ENCODE measurements at places on chromosomes 2 and 18. TPM values are rescaled to one million over a fixed set of nuclear protein-coding genes. Genes with fewer than 3 reads are reported as not detected.

Gene DSEL
- 4.7 TPM for total RNA-seq

Gene AGXT
- total RNA-seq = not detected

Gene LHCGR
- total RNA-seq = not detected

Gene LDLRAD4
- total RNA-seq = 41.2 TPM

Gene AFTPH
- total RNA-seq = 14.5 TPM

Gene SCN7A
- 30.6 TPM for total RNA-seq

Gene GKN2
- not detected for total RNA-seq

Gene IL36RN
- not detected for total RNA-seq

Gene ACTG2
- 3.7 TPM for total RNA-seq

Gene HAAO
- total RNA-seq = 2.6 TPM

Gene MYO3B
- total RNA-seq = not detected

Gene UPP2
- total RNA-seq = not detected

Gene COL4A4
- total RNA-seq = 3.8 TPM

DNA sequence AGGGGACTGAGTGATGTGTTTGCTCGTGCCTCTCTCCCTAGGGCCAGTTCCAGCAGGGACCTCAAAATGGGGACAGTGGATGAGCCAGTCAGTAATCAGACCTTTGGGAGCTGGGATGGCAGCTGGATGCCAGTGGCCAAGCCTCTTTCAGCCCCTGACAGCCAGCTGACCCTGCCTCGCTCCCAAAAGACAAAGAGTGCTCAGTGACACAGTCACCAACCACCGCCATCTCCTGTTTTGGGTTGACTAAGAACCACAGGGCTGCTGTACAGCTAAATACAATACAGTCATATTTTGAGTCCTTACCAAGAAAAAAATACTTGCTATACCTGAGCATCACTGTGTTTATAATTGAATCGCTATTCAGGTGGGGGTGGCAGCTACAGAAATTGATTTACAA lies 75.7 kb downstream of the POU3F3 start:
- DNase-seq = no peak

- peak; percentile 76 for DNase-seq
Measured at GRCh38 chr18:31274931-31275330, 43.0 kb upstream of the DSG1 start.

DNA sequence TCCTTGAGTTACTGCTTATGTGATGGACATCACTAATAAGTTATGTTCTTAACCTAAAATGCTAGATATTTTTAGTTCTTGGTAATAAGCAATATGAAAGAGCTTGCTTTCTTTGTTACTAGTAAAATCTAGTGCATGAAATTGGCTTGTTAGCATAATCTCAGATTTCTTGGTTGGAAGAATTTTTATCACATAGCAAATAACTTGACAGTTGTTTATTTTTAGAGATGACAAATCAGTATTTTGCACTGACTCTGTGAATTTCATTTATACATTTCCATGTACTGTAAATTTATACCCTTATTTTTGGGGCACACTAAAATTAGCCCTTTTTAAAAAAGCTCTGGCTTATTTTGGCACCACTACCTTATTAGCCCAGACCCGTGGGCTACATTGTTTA lies 45.6 kb downstream of the LCLAT1 start:
- no peak for DNase-seq

DNA sequence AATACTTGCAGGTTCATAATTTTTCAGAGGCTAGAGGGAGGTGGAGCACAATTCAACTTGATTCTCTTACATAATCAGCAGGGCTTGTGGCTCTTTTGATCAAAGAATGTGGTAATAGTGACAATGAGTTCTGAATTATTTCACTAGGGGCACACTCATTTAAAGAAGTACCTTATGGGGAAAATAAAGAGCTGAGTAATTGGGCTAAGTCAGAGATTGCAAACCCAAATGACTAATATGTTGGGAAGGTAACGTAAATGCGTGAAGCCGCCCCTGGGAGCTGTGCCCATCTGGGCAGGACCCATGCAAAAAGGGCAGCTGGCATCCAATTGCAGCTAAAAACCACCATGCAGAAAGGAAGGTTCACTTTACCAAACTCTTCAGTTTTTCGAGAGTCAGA lies 35.3 kb downstream of the NCKAP5 start:
- DNase-seq = no peak

- DNase-seq = no peak
Measured at GRCh38 chr2:146661473-146662096, 1183.2 kb upstream of the ACVR2A start.

- no peak for DNase-seq
Measured at GRCh38 chr2:136490100-136490499, 275.2 kb upstream of the THSD7B start.

- DNase-seq = no peak
Measured at GRCh38 chr2:197210430-197210829, 100.2 kb downstream of the ANKRD44 start.

GRCh38 chr2:21392649-21393048 lies 268.9 kb downstream of the TDRD15 start:
- DNase-seq = no peak

GRCh38 chr2:190607014-190607597 lies 41.8 kb upstream of the NAB1 start:
- DNase-seq = no peak

DNA sequence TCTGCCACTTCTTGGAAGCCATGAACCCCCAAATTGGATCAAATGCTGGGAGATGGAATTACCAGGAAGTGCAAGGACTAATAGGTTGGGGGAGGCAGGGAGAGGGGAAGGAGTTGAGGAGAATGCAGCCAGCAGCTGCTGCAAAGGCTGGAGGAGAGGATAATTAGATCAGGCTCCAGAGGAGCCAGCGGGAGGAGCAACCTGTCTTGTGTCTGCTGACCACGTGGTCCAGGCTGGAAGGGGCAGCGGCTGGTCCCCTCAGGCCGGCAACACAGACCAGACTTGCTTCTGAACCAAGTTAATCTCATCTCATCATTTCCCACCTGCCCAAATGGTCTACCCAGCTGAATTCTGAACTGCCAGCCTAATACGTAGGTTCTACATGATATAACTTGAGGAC lies 68.3 kb downstream of the MRO start:
- peak; percentile 30 for DNase-seq

GRCh38 chr2:16716024-16716423 lies 50.4 kb upstream of the CYRIA start:
- DNase-seq = peak; percentile 69

GRCh38 chr2:68390586-68390985 lies 25.5 kb downstream of the PLEK start:
- no peak for DNase-seq

DNA sequence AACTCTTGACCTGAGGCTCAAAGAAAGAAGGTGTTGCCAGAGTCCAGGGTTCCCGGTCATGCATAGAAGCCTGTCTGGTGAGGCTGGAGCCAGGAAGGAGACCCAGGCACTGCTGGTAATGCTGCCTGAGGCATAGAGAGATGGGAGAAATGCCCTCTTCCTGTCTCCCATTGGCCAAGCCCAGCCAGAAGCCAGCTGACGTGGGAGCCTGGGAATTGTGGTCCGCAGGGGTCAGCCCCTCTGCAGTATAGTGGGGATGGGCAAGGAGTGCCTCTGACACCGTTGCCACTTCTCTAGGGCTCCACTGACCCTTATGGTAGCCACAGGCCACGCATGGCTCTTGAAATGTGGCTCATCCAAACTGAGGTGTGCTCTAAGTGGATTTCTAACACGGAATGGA lies 95.7 kb downstream of the CTIF start:
- no peak for DNase-seq

GRCh38 chr2:72676341-72677025 lies 149.3 kb downstream of the EXOC6B start:
- DNase-seq = no peak

- no peak for DNase-seq
Measured at GRCh38 chr2:54259413-54260240, 3.6 kb upstream of the TSPYL6 start.

DNA sequence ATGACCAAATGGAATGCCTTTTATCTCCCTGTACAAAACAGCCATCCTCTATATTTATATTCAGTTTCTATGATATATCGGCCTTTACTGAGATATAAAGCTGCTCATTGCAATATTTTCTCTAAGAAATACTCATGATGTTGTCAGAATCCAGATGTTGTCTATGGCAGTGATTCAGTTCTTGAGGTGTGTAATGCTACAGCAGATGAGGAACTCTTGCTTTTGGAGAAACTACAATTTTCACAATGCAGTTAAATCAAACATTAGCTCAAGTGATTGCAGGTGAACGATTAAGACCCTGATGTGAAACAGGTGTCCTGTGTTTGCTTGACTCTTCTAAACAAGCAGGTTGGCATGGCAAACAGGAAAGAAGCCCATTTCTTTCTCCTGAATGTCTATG lies 256.2 kb upstream of the CDH20 start:
- no peak for DNase-seq

- no peak for DNase-seq
Measured at GRCh38 chr2:170818036-170818751, 1.5 kb downstream of the GAD1 start.

- no peak for DNase-seq
Measured at GRCh38 chr2:74747411-74748080, 86.4 kb upstream of the HK2 start.

GRCh38 chr2:69054431-69054830 lies 41.5 kb downstream of the ANTXR1 start:
- DNase-seq = no peak

- no peak for DNase-seq
Measured at GRCh38 chr18:48300463-48300961, 108.7 kb downstream of the ZBTB7C start.

GRCh38 chr18:67520351-67520921 lies 3.9 kb upstream of the DSEL start:
- DNase-seq = no peak

DNA sequence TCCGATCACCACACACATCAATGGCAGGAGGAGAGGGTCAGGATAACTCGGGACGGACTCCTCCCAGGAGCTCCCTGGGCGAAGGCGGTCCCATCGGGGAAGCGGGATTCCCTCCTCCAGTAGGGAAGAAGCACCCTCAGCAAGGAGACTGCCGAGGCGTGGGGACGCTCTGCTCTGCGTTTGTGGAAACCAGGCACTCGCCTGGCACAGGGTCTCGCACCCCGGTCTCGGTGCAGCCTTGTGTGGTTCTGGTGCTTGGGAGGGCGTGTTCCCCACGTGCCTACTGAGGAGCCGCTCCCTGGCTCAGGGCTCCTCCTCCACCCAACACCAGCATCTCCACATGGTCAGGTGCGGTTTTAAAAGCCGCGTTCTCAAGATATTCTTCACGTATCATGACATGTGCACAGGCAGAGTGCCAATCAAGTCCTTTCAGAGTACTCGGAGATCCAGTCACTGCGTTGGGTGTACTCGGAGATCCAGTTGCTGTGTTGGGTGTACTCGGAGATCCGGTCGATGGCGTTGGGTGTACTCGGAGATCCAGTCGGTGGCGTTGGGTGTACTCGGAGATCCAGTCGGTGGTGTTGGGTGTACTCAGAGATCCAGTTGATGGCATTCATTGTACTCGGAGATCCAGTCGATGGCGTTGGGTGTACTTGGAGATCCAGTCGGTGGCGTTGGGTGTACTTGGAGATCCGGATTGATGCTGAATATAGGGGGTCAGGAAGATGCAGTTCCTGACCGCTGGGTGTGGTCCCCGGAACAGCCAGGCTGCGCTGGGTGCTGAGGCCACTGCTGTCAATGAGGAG lies 117.5 kb downstream of the RTP5 start:
- no peak for DNase-seq

DNA sequence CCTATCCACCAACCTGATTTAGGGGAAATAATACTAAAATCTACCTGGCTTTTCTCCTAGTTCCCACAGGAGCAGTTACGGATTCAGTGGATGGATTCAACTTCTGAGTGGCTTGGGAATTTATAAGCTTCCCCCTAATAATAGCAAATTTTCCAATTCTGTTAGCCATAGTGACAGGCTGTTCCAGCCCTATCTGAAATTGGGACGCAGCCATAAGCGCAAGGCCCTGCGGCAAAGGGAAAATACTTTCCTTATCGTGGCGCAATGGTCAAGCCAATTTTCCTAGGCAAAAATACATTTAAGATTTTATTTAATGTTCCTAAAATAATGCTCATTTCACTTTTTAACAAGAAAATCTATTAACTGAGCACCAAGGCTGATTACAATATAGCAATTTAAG lies 49.7 kb downstream of the CDH2 start:
- no peak for DNase-seq

Data from right atrium auricular region (tissue), 2 donors.